Pancreas (tissue), 10 donors: ENCODE measurements at places on chromosomes 3 and 15. TPM values are rescaled to one million over a fixed set of nuclear protein-coding genes. Genes with fewer than 3 reads are reported as not detected.

- DNase-seq, result no peak
Measured at GRCh38 chr15:55834331-55834730, 91.4 kb upstream of the PRTG start.

GRCh38 chr15:93307513-93307912, 218.5 kb upstream of the RGMA start:
- DNase-seq, result no peak

DNA sequence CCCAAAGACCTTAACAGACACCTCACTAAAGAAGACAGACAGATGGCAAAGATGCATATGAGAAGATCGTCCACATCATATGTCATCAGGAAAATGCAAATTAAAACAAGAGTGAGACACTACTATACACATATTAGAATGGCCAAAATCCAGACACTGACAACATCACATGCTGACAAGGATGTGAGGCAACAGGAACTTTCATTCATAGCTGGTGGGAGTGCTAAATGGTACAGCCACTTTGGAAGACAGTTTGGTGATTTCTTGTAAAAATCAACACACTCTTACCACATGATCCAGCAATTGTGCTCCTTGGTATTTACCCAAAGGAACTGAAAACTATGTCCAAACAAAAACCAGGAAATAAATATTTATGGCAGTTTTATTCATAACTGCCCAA, 17.6 kb downstream of the CHDH start:
- DNase-seq, result no peak

DNA sequence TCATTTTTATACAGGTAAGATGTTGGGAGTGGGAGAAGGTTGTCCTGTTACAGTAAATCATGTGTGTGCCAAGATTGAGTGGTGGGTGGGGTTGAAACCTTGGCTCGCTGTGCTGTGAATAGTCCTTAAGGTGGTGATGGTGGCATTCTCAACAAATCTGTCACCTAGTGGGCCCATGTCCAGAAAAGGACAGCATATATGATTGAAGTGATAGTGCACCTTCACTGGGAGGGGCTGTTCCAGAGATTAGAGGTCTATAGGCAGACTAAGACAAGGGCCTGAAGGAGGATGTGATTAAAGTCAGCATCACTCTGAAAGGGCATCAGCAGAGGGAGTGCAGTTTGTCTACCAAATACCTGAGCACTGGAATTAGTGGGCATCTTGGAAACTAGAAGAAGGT, 374.2 kb upstream of the C2CD4B start:
- DNase-seq, result no peak

- DNase-seq, result no peak
Measured at GRCh38 chr3:14473411-14473891, 66.7 kb downstream of the GRIP2 start.

Gene LRRC2
- total RNA-seq, result 0.61 TPM
